Gastroesophageal sphincter (tissue), 4 donors: ENCODE measurements at places on chromosomes 1 and 21. TPM values are rescaled to one million over a fixed set of nuclear protein-coding genes. Genes with fewer than 3 reads are reported as not detected.

GRCh38 chr1:117758444-117759316, 152.8 kb downstream of the TENT5C start:
- peak; percentile 87 for ATAC-seq

GRCh38 chr1:228334226-228334935, 72.3 kb downstream of the TRIM11 start:
- no peak for ATAC-seq

GRCh38 chr1:94989398-94989797, 62.5 kb upstream of the CNN3 start:
- no peak for ATAC-seq

DNA sequence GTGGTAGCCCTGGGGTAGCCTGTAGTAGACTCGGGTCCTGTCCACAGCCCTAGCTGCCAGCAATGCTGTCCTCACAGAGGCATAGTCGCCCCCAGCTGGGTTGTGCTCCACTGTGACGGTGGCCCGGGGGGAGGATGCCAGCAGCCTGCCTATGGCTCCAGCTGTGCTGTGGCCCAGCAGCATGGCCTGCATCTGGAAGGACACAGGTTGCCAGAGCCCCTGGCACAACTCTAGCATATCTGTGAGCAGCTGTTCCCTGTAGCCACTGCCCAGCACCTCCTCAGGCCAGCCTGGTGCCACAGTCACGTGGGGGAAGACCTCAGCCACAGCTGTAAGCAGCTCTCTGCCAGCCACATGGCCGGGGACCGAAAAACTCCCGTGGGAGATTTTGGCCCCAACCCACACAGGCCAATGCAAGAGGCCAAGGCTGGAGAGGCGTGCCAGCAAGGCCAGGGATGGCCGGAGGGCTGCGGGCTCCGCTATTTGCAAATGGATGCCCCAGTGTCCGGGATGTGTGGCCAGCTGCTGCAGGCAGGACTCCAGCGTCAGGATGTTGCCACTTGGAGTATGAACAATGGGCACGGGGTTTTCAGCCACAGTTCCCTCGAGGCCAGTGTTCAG, 13.9 kb downstream of the FAM151A start:
- ATAC-seq = no peak

DNA sequence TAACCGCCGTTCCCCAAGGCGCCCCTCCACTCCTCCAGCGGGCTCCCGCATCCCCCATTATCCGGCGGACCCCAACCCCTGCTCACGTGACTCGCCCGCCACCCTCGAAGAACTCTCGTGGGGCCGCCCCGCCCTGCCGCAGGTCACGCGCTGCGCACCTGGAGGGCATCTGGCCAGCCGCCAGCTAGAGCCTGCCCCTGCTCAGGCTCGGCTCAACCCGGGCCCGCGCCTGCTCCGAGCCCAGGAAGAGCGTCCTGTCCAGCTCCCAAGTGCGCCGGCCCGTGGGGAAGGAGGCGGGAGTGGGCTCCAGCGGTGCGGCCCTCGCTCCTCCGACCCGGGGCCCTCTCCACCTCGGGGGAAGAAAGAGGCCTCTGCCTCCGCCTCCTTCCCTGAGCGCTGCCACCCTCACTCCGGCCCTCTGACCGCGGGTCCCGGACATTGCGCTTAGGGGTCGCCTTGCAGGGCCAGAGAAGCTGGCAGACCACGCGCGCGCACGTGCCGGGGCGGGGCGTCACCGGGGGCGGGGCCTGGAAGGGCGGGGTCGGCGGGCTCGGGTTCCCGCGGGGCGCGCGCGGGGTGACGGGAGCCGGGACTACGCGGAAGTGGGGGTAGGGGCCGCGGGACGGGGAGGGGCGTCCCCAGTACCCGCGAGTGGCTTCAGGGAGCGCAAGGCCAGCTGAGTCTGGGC, 28.4 kb downstream of the HMGN2 start:
- peak; percentile 88 for ATAC-seq

GRCh38 chr1:76949503-76949902, 82.2 kb downstream of the ST6GALNAC5 start:
- no peak for ATAC-seq

DNA sequence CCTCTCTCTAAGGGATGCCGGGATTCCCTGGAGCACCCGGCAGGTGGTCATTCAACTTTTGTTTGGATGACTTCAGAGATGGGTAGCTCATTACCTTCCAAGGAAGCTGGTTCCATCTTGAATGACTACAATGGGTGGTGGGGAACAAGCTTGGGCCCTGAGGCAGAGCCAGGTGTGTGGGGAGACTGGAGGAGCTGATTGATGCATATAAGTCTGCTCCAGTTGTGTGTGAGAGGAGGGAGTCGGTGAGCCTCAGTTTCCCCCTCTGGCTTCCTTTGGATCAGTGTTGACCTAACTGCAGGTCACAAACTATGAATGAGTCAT, 133.8 kb upstream of the ZBTB40 start:
- ATAC-seq = no peak

LRRN2 gene
- total RNA-seq = 7.5 TPM

CELA2B gene
- total RNA-seq = not detected

OR2T33 gene
- not detected for total RNA-seq

TEX38 gene
- total RNA-seq = not detected
